ENCODE measurements at places on chromosomes 3 and 15.
A peak's percentile ranks its signal among the peaks of the same experiment; 100 is the strongest.

- DNase-seq: no peak
Observed at GRCh38 chr3:189688262-189688661, 57.1 kb downstream of the TP63 start.

GRCh38 chr3:41997702-41998550 is 36.0 kb upstream of the ULK4 start:
- no peak for DNase-seq

- DNase-seq: no peak
Observed at GRCh38 chr3:194376241-194376560, 6.7 kb upstream of the LRRC15 start.

- DNase-seq: peak; percentile 8
Observed at GRCh38 chr3:56025326-56025725, 442.9 kb downstream of the ERC2 start.

DNA sequence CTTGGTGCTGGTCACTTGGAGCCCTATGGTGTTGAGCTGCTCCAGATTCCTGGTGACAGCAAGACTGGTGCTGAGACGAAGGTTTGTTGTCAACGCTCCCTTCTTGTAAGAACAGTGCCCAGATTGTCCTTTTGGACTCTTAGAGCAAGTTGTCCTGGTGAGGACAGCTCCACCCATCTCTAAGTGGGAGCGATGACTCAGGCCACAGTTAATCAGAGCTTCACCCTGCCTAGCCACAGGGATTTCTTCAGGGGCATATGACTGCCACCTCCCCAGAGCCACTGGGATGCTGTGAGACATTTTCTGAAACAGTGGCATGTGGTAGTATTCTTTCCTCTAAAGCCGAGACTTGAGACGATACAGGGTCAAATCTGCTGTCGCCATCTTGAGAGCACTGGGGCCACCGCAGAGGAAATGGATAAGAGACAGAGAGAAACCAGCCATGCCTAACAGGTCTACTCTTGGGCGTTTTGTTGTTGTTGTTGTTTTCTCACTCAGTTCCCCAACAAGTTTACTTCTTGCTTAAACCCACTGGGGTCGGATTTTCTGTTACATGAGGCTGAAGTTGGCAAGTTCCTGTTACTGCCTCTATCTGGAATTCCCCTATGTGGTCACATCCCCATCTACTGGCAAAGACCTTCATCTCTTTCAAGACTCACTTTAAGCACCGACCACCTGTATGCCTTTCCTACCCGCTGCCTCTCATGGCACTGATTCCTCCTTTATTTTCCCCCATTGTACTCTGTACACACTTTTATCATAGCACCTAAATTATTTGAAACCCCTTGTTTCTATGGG is 16.0 kb upstream of the PCOLCE2 start:
- no peak for DNase-seq

- no peak for DNase-seq
Observed at GRCh38 chr15:32766101-32766500, 48.3 kb downstream of the GREM1 start.

DNA sequence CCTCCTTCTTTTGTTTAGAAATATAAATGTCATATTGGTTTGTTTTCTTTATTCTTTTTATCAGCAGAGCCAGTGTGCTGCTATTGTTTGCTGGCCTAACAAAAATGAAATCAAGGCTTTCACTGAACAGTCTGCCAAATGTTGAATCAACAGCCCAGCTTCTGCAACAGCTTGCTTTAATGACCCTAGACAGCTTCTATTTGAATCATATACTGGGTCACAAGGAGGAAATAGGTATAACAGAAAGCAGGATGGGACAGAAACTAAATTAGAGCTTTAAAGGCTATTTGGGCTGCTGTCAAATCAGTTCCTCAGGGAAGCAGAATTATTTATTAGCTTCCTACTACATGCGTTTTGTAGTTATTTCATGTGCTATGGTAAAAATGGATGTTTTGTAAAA is 12.1 kb upstream of the DNAJC13 start:
- DNase-seq: no peak

GRCh38 chr15:61404567-61404966 is 175.5 kb upstream of the RORA start:
- no peak for DNase-seq

DNA sequence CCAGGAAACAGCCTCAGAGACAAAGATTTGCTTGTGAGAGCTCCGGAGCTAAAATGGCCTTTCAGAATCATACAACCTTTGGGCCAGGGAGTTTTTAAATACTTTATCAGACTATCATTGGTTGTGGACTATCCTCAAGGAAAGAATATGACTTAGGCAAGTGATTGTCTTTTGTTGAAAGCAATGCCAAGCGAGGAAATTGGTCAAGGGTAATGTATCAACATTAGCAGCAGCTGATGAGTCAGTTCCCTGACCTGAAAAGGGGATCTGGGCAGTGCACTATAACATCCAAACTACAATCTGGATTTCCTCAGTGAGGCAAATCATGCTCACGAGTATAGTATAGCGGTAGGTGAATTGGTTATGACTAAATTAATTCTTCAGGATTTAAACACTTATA is 303.6 kb downstream of the LSAMP start:
- no peak for DNase-seq

DNA sequence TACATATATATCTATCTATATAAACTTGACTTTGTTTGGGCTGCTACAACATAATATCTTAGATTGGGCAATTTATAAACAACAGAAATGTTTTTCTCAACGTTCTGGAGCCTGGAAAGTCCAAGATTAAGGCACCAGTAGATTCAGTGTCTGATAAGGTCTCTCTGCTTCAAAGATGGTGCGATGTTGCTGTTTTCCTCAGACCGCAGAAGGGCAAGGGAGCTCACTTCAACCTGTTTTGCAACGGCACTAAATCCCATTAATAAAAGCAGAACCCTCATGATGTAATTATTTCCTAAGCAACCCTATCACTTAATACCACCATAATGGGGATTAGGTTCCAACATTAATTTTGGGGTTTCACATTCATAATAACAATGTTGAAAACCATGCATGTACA is 1134.8 kb downstream of the NSUN3 start:
- no peak for DNase-seq

DNA sequence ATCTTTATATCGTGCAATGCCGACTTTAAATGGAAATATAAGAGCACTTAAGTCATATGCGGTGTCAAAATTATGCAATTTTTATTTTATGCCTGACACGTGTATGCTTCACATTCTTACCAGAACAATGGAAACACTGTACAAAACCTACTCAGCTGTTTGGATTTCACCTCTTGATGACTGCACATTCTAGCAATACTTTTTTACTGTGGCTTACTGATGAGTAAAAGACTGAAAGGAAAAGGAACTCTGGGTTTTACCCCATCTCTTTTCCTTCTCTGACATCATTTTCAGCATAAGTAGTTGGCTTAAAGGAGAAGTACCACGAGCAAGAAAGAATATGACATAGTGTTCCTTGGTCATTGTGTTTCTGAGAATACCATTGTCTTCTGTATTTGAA is 142.8 kb downstream of the POLR2M start:
- DNase-seq: no peak

- DNase-seq: no peak
Observed at GRCh38 chr15:90681480-90681879, 35.7 kb upstream of the BLM start.

GRCh38 chr3:77693147-77693546 is 653.2 kb downstream of the ROBO2 start:
- DNase-seq: no peak

DNA sequence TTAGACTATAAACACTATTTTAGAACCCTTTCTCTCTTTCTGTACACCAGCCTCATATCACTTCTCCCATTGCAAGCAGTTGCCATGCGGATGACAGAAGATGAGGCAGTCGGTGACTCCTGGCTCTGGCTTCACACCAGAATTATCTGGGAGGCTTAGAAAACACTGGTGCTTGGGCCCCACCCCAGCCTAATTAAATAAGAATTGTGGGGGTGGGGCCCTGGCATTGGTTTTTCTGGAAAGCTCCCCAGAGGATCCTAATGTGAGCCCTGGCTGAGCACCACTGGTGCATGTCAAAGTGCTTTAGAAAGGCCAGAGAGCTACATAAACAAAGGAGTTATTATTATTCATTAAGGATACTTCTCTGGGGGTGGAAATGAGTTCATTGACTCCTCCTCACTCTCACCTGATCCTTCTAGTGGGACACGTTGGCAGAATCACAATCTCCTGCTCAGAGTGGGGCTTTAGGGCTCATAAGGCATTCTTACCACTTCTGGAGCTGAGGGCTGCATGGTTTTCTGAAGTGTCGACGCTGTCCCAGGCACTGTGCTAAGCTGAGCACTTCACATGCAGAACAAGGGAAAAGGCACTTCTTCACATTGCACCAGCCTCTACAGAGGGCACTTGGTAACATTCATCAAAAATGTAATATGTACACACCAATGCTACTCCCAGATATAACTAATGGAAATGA is 188.5 kb upstream of the TLE3 start:
- no peak for DNase-seq

- DNase-seq: no peak
Observed at GRCh38 chr3:112635674-112636073, 5.3 kb downstream of the CCDC80 start.

DNA sequence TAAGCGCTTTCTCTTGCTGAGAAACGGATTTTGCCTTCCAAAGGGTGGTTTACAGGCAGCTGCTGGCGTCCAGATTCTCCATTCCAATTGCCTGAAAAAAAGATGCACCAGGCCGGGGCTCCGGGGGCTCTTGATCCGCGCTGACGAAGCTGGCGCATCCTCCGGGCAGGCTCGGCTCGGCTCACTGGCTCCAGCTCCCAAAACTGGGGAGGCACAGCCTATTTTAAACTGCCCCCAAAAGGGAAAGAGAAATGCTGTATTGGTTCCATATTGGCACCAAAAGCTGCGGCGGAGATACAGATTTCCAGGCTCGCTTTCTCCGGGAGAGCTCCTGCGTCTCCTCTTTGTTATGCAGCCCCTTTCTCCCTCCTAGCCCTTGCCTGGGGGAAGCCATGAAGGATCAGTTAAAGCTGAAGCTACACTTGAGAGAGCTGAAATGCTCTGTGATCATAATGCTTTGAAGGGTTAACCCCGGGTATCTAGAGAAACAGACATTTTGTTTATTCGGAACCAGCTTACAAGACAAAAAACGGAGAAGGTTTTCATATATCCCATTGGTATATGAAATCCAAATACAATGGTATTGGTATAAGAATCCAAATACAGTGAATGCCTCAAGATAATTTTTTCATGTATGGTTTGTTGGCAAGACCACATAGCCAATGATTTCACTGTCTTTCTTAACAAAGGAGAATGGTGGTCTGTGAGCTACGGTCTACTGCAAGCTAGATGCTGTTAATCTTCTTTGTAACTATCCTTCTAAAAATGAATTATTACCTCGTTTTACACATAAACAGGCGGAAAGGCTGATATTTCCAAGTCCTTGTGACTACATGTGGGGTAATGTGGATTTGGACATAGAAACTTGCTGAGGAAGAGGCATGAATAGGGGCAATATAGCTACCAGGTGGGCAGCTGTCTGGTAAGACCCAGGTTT is 693 bp downstream of the CD200 start:
- peak; percentile 41 for DNase-seq

GRCh38 chr15:48375767-48376166 is 44.5 kb downstream of the DUT start:
- no peak for DNase-seq

- no peak for DNase-seq
Observed at GRCh38 chr3:189797103-189797750, 166.0 kb downstream of the TP63 start.

DNA sequence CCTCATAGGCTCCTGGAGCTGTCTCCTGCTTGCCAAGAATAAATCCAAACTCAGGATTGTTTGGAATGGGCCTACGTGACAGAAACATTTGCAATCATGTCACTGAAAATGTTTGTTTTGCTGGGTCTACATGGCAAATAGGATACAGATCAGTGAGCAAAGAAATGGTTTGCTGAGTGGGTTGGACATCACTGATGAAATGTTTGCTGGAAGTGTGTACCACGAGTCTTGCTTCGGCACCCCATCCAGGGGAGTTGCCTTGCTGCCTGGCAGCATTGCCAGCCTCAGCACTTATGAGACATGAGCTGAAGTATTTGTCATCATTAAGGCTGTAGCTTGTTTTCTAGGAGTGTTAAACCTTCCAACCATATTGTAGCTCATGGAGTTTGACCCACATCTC is 213.3 kb upstream of the CFAP20DC start:
- DNase-seq: no peak

DNA sequence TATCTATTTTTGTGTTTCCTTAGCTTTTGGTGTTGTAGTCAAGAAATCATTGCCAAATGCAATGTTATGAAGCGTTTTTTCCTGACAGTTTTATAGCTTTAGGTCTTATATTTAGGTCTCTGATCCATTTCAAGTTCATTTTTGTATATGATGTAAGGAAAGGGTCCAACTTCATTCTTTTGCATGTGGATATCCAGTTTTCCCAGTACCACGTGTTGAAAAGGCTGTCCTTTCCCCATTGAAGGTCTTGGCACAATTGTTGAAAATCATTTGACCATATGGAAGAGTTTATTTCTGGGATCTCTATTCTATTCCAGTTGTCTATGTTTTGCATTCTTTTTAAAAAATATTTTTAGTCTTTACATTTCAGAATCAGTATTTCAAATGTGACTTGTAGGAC is 14.6 kb upstream of the SNRPN start:
- DNase-seq: no peak

DNA sequence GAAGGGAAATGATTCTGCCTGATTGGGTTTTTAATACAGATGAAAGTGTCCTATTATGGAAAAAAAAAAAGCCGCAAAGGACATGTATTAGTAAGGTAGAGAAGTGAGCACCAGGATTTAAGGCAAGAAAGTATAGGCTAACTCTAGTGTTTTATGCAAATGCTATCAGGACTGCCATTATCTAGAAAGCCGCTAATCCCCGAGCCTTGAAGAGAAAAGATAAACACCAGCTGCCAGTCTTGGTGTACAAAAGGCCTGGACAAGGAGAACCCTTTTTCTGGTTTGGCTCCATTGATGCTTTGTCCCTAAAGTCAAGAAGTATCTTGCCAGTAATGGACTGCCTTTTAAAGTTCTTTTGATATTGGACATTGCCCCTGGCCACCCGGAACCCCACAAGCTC is 8.6 kb upstream of the TRIM59 start:
- no peak for DNase-seq

GRCh38 chr3:56131974-56132590 is 336.2 kb downstream of the ERC2 start:
- DNase-seq: no peak

GRCh38 chr15:29887721-29888120 is 65.5 kb upstream of the TJP1 start:
- DNase-seq: no peak

GRCh38 chr3:169940470-169941181 is 26.0 kb upstream of the SEC62 start:
- no peak for DNase-seq

GRCh38 chr3:141656771-141657170 is 81.3 kb upstream of the RNF7 start:
- no peak for DNase-seq

DNA sequence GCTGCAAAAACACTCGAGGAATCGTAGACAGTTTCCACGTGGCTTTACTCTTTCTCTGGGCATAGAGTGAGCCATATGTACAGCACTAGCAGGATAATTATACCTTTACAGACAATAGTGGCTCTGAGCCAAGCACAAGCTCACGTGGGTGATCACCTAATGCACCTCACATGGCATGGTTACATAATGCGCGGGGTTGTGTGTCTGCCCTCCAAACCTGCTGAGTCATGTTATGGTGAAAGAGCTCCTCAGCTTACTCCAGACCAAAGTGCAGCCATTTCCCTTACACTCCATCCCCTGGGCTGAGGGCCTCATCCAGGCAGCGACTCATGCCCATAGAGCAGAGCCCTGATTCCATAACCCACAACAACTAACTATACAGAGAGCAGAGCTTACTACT is 1458.4 kb upstream of the CADM2 start:
- no peak for DNase-seq

Measured in NCI-H748 treated with DMSO at 0.1 percent for 48 hours (cell line).